ENCODE measurements at places on chromosomes 3 and 15. TPM values are rescaled to one million over a fixed set of nuclear protein-coding genes. Genes with fewer than 3 reads are reported as not detected.

DNA sequence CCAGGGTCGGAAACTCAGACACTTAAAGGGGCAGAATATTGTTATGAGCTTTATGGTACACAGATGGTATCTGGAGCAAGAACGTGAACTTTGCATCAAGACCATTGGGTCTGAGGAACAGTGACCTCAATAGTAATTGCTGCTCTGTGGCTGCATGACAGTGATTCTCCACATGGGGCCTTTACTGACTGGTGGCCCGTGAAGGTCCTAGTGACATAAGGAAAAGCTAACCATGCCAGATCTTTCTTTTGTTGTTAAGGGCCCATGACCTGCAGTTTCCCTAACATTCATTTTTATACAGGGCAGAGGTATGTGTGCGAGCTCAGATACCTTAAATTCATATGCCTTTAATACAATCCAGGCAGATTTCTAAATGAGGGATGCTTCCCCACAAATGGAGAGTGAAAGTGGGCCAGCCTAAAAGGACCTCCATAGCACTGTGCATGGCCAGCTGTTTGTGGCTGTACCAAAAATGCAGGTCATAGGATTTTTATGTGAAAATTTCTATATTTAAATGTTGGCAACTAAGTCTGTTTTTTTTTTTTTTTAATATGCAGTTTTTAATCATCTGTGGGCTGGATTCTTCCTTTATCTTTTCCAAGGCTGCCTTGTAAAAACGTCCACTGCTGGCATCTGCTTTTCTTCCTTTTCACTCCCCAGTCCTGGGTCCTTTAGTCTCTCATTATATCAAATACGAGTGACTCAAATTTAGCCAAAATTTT is 188.0 kb upstream of the IL12A start:
- DNase-seq: no peak

GRCh38 chr3:194556086-194557056 is 69.6 kb upstream of the ATP13A3 start:
- DNase-seq: no peak

- no peak for DNase-seq
Measured at GRCh38 chr3:138962854-138963560, 16.0 kb downstream of the FOXL2NB start.

The MORC1 gene
- not detected for total RNA-seq

The IMPG2 gene
- 0.14 TPM for total RNA-seq

Data from activated CD4-positive, alpha-beta T cell treated with anti-CD3 and anti-CD28 coated beads for 36 hours (primary cell).